Stimulated activated CD4-positive, alpha-beta T cell treated with anti-CD3 and anti-CD28 coated beads, Interleukin-2, amount 100 ng/mL, for 24 hours (primary cell): ENCODE measurements at places on chromosomes 1 and 21.

- DNase-seq: no peak
Measured at GRCh38 chr1:151817353-151817730, 12.1 kb upstream of the LINGO4 start.

DNA sequence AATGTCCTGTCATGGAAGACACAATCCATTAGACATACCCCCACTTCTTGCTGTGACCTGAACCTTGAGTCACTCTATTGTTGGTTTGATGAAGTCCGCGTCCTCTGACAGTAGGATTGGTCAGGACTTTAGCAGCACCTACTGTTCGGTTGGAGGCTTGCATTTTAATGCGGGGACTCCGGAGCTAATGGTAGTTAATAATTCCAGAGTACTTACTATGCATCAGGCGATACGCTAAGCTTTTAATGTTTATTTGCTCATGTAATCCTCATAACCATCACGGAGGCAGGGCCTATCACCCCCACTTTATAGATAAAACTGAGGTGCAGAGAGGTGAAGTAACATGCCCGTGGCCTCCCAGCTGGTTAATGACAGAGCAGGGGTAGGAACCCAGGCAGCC, 7.9 kb upstream of the ELF3 start:
- DNase-seq: no peak

DNA sequence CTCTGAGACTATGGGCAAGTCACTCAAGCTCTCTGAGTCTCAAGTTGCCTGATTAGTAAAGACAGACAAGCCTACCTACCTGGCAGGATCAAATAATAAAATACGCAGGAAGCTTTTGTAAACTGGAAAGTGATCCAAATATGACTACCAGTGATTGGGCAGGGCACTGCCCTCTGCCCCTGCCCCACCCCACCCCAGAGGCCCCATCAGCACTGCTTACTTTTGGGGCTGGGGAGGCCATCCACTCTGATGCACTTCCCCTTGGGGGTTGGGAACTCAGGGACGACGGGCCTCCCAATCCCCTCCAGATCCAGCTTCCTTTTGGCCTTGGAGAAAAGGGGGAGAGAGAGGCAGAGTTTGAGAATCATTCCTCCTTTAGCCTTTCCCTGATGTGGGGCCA, 6.9 kb downstream of the E2F2 start:
- no peak for DNase-seq

DNA sequence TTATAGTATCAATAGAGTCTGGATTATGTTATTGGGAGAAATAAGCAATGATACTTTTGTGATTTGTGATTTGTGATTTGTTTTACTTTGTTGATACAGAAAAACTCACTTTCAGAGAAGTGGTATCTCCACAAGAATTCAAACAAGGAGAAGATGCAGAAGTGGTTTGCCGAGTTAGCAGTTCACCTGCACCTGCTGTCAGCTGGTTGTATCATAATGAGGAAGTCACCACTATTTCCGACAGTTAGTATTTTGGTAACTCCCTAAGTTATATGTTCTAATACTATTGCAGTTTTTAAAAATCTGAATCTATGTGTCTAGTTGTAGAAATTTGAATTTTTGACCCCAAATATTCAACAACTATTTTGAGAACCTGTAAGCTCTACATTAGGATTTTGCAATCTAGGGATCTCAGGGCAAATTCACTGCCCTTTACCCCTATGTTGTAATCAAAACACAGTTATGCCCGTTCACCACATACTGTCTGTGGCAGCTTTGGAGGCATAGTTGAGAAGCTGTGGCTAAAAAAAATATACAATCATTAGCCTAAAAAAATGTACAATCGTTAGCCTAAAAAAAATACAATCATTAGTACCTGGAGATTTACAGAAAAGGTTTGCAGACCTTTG, 288.1 kb downstream of the NCAM2 start:
- no peak for DNase-seq

DNA sequence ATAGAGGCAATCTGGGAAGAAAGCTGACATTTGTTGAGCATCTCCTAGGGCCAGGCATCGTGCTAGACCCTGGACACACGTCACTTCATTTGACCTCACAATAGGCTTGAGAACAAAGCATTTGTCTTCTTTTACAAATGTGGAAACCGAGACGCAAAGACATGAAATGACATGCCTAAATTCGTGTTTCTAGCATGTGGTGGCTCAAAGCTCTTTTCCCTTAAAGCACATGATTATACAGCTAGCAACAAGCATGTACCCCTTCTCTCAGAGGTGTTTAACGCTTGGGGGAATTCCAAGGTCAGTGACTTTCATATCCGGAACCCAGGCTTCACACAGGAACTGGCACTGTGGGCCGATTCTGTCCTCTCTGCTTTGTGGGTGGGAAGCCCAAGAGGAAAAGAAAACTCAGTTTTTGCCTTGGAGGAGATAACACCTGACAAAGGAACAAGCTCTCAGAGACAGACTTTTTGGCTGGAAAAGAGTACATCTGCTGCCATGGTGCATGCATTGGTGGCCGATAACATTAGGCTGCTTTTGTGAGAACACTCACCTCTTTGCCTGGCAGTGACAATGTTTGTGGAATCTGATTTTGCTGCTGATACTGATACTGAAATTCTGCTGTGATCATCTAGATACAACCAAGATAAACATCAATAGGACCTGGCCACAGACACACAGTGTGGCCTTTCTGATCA, 15.4 kb upstream of the CD2 start:
- DNase-seq: peak; percentile 72

DNA sequence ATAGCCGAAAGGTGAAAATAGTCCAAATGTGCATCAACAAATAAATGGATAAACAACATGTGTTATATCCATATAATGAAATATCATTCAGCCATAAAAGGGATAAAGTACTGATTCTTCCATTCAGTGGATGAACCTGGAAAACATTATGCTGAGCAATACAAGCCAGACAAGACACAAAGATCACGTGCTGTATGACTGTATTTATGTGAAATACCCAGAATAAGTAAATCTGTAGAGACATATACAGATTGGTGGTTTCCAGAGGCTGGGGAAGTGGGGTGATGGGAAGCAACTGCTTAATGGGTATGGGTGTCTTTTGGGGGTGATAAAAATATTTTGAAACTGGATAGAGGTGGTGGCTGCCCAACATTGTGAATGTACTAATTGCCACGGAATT, 13.3 kb upstream of the GSTM4 start:
- no peak for DNase-seq

DNA sequence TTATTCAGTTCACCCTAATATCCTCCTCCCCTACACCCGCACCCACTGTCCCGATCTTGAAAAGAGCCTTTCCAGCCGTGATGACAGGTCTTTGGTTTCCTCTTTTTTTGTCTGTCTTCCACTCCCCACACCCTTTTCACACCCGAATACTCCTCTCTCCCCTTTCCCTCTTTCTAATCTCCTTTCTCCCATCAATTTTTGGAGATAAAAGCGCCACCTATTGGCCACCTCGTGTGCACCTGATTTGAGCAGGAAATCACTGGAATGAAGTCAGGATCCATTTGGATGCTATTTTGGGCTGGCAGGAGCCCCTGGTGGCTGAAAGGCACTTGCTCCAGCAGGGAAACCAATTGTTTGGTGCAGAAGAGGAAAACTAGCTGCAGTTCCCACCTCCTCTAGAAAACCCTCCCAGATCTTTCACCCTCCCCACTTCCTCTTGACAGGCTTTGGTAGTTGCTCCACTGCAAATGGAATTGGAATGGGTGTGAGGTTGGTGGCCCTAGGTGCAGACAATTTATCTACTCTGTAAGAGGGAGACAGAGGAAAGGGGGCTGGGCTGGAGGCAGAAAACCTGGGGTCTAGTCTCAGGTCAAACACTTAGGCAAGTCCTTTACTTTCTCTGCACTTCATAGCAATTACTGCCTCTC, 8.4 kb downstream of the FOXE3 start:
- no peak for DNase-seq

- DNase-seq: no peak
Measured at GRCh38 chr1:243428617-243429342, 172.9 kb downstream of the SDCCAG8 start.

GRCh38 chr1:244118109-244118761, 67.2 kb downstream of the ZBTB18 start:
- no peak for DNase-seq

DNA sequence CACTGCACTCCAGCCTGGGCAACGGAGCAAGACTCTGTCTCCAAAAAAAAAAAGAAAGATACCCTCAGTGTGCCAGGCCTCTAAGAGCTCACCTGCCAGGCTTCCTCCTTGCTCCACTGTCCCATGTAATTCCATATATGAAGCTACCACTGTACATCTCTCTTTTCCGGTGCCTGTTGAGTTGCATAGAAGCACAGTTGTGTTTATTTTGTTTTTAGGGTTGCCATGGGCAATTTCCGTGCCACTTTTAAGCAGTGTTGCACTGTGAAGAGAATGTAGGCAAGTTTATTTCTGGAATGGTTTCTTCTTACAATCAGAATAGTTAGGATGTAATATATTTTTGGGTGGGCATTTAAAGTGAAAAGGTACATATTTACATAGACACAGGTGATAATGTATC, 23.3 kb downstream of the MR1 start:
- no peak for DNase-seq

GRCh38 chr1:179079113-179079761, 2.6 kb upstream of the TOR3A start:
- DNase-seq: peak; percentile 33

- DNase-seq: no peak
Measured at GRCh38 chr1:94757931-94758330, 62.2 kb upstream of the SLC44A3 start.

GRCh38 chr1:191963781-191964455, 194.3 kb upstream of the RGS18 start:
- no peak for DNase-seq

DNA sequence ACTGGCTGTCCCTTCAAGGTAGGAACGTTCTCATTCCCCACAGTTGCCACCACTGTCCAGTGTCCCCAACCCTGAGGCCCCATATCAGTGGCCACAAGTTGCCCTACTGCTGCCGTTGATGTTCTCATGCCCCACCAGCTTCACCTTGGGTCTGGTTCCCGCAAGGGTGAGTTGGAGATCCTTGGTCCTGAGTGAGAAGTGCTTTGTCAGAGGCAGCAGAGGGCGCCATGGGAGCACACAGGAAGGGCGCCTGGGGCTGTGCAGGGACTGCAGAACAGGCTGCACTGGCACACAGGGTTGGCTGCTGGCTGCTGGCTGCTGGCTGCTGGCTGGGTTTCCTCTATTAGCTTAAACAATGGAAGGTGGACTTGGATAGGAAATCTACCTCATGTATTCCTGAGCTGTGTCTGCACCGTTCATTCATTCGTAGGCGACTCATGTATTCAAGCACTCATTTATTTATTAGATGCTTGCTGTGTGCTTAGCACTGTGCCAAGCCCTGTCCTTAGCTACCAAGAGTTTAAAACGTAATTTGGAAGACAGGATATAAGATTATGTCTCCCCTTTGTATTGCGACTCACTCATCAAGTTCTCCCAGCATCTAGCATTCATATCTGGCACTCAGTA, 2.1 kb upstream of the S100A9 start:
- DNase-seq: peak; percentile 36

DNA sequence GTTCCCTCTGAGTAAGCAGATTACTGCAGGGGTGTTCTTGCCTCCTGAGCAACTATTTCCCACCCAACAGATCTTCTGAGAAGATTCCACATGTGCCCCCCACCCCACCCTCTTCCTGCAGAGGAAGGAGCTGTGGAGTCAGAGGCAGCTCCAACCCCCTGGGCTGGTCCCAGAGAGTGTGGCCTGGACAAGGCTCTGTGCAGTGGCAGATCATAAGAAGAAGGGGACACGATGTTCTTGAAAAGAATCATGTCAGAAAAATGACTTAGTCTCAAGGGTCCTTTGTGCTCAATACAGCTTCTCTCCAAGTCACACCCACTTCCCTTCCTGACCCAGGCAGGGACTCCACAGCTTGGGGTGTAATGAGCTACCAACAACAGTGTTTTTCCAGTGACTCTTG, 95.2 kb downstream of the SYF2 start:
- no peak for DNase-seq

DNA sequence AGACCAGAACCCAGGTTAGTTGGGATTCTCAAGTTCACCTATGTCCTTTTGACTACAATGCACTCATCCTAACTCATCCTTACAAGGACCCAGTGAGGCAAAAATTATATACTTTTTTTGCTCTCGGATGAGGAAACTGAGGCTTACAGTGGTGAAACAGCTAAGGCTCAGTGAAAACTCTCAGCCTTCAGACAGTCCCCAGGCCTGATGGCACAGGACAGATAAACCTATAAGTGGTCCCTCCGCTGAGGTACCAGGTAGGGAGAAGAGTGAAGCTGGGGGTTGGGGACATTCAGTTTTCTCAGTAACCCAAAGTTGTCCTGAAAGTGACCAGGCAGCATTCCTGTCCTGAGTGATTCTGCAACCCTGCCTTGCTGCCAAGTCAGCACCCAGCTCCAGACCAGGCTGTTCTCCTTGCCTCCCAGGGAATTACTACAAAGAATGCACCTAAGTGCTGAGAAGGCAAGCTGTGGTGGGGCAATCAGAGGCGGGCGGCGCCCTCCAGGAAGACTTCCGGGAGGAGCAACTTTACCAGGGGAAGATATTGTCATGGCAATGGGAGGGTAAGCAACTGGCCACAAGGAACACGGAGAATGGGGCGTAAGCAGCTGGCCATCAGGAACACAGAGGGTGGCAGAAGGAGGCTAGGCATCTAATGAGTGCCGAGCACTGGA, 4.6 kb downstream of the TENT5B start:
- no peak for DNase-seq

DNA sequence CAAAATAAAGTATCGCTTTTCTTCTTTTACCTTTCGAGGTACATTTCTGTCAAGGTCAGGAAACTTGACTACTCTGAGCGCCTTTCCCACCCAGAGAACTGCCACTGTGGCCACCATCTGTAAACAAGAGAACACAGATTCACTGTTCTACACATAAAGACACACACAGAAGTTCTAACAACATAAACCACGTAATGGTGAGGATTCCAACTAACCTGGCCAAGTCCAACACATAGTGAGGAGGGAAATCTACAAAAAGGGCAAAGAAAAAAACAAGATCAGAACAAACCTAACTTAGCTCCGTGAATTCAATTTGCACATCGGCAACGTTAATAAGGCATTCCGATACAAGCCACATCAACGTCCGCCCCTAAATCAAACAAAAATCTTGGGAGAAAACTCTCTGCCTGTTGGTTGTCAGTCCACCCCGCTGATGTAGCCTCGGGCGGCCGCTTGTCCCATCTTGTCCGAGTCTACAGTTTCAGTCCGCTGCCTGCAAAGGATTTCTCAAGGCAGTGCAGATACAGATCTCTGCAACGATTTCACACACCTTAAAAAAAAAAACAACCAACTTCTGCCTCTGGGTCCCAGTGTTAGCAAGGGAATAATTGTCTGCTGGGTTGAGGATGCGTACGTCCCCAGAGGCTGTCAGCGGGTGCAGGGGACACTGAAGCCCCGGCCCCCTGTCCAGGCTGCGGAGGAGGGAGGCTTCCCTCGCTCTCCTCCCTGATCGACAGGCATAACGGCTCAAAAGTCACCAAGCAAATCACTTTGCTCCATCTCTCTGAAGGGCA, 1.0 kb downstream of the SLC35D1 start:
- peak; percentile 23 for DNase-seq

DNA sequence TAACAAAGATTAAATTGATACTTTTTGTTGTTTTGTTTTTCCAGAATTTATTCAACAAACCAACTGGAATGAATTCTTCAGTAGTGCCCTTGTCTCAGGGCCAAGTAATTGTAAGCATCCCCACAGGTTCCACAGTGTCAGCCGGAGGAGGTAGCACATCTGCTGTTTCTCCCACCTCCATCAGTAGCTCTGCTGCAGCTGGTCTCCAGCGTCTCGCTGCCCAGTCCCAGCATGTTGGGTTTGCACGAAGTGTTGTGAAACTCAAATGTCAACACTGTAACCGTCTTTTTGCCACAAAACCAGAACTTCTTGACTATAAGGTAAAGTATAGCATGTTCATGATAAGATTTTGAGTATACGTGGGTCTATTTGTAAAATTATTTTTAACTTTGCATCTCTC, 118.5 kb downstream of the ZMYM4 start:
- DNase-seq: no peak
